ENCODE measurements at places on chromosomes 7 and 10. TPM values are rescaled to one million over a fixed set of nuclear protein-coding genes. Genes with fewer than 3 reads are reported as not detected.

The ST8SIA6 gene
- total RNA-seq = 2.8 TPM

The SFRP5 gene
- 519 TPM for total RNA-seq

The GRB10 gene
- total RNA-seq = 50.2 TPM

The DPP6 gene
- 1.6 TPM for total RNA-seq

The ADAM12 gene
- 0.87 TPM for total RNA-seq

The ELN gene
- total RNA-seq = 146 TPM

The ZNF438 gene
- 18.1 TPM for total RNA-seq

The SPOCK2 gene
- 9.9 TPM for total RNA-seq

The ZNF467 gene
- 4.1 TPM for total RNA-seq

The TMEM270 gene
- not detected for total RNA-seq

The SPDYE2B gene
- not detected for total RNA-seq

The HYAL4 gene
- not detected for total RNA-seq

The BAMBI gene
- 16.7 TPM for total RNA-seq

The TEX36 gene
- not detected for total RNA-seq

The TAS2R41 gene
- total RNA-seq = not detected

The CSGALNACT2 gene
- total RNA-seq = 32.2 TPM
